ENCODE measurements at places on chromosomes 1 and 21. TPM values are rescaled to one million over a fixed set of nuclear protein-coding genes. Genes with fewer than 3 reads are reported as not detected.

GRCh38 chr1:27145934-27146354, 9.0 kb downstream of the SLC9A1 start:
- peaks cover 72% of the 10 kb centered on the region for H3K4me1 ChIP-seq
- no peaks in the 10 kb centered on the region for H3K27me3 ChIP-seq
- H3K36me3 ChIP-seq = no peaks in the 10 kb centered on the region
- peak; percentile 79 for DNase-seq

- H3K4me1 ChIP-seq = no peaks in the 10 kb centered on the region
- no peak for DNase-seq
- no peak overlapping the region for H3K27ac ChIP-seq
- no peak overlapping the region for H3K4me3 ChIP-seq
- no peaks in the 10 kb centered on the region for H3K27me3 ChIP-seq
Measured at GRCh38 chr1:93522721-93523120, 74.8 kb downstream of the FNBP1L start.

The FTCD gene
- total RNA-seq = not detected

GRCh38 chr1:61892977-61893376, 150.7 kb downstream of the PATJ start:
- H3K27me3 ChIP-seq = no peaks in the 10 kb centered on the region
- DNase-seq = no peak
- no peak overlapping the region for H3K27ac ChIP-seq
- no peak overlapping the region for H3K4me3 ChIP-seq

The TNFRSF18 gene
- total RNA-seq = not detected

The FABP3 gene
- 26.3 TPM for total RNA-seq

The AIM2 gene
- not detected for total RNA-seq

The CITED4 gene
- total RNA-seq = 23.5 TPM
